GM12864 (cell line): ENCODE measurements at places on chromosomes 6 and 20.

DNA sequence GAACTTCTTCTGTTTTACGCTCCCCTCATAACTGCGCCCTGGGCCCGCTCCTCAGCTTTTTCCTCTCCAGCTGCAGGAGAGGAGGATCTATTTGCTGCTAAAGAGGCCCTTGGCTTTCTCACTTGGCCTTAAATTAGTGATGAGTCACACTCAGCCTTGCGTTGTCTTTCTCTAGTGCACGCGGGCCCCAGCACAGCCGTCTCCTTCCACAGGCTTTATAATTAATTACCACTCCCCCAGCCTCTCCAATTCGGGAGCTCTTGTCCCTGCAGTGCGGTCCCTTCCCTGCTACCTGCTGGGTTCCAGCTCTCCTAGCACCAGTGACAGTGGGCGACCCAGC is 25.2 kb downstream of the PACSIN1 start:
- DNase-seq = no peak

DNA sequence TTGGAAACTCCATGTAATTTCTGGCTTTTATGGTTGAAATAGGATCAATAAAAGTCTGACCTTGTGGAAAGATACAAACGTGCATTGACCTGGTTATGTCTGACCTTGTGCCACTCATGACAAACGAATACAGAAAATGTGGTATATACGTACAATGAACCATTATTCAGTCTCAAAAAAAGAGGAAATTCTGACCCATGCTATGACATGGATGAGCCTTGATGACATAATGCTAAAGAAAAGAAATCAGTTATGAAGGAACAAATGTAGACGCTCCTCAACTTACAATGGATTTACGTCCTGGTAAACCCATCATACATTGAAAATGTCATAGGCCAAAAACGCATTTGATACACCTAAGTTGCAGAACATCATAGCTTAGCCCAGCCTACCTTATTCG is 309.7 kb upstream of the SULF2 start:
- no peak for DNase-seq

DNA sequence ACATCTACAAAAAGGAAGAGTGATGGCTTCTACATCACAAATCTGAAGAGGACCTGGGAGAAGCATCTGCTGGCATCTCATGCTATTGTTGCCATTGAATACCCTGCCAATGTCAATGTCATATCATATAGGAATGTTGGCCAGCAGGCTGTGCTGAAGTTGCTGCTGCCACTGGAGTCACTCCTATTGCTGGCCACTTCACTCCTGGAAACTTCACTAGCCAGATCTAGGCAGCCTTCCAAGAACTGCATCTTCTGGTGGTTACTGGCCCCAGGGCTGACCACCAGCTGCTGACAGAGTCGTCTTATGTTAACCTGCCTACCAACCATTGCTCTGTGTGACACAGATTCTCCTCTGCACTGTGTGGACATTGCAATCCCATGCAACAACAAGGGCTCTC is 111.8 kb downstream of the PERP start:
- DNase-seq = no peak

GRCh38 chr6:150143516-150144293 is 861 bp downstream of the PPP1R14C start:
- no peak for DNase-seq

GRCh38 chr6:139003751-139004150 is 15.7 kb upstream of the REPS1 start:
- DNase-seq = no peak

- no peak for DNase-seq
These were observed 485.0 kb downstream of the MMUT start for GRCh38 chr6:48978016-48978415.

- no peak for DNase-seq
These were observed 140.6 kb downstream of the MTHFD1L start for GRCh38 chr6:151005896-151006632.

GRCh38 chr6:170081556-170081955 is 209.3 kb downstream of the DLL1 start:
- no peak for DNase-seq

- DNase-seq = no peak
These were observed 49.3 kb downstream of the FAM50B start for GRCh38 chr6:3898265-3898994.

DNA sequence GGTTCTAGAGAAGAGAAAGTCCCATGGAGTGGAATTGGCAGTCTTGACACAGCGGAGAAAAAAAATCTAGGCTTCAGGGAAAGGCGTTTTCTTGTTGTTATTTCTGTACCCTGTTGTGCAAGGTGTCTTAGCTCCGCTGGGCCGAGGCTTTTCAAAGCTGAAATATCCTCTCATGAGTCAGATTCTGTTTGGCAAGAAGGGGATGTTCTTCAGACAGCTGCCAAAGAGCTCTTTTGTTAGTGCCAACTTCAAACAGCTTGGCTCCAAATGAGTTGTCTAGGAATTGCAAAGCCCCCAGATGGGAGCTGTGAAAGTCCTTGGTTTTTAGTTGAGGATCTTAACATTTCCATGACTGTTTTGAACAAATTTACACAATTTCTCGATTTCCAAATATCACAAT is 45.6 kb downstream of the LRRN4 start:
- DNase-seq = no peak

DNA sequence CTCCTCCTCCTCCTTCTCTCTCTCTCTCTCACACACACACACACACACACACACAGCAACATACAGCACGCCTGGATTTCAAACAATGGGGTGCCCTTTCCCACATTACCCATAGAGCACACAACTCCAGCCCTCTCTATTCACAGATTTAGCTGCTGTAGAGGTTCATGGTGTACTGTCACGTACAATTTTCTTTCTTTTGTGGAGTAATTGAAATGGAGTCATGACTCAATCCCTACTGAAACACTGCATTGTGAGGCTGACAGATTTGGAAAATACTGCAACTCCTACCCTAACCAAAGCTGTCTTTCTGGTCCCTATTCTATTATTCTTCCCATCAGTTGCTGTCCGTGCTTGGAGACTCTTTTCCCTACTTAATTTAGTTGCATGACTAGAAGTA is 166.9 kb downstream of the EDN1 start:
- no peak for DNase-seq

GRCh38 chr6:150230164-150230561 is 87.3 kb downstream of the PPP1R14C start:
- no peak for DNase-seq

DNA sequence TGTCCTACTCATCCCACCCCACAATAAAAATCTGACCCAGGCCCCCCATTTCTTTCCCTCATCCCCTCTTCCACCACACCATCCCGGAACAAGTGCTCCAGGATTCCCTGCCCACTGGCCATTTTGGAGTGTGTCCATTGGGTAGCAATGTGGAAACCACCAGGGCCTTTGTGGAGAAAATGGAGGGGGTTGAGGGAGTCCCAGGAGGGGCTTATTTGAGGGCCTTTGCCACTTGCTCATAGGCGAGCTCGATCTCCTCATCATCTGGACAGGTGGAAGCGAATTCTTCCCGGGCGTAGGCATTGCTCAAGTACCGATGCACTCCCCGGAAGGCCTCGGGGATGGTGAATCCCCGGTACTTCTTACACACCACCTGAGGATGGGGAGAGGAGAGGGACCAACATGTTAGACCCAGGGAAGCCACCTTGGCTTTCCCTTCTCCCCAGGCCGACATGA is 1.6 kb upstream of the DDAH2 start:
- no peak for DNase-seq

- DNase-seq = no peak
These were observed 34.1 kb downstream of the TAF4 start for GRCh38 chr20:62031462-62032092.

- no peak for DNase-seq
These were observed 6.3 kb downstream of the CHMP4B start for GRCh38 chr20:33817411-33817810.

GRCh38 chr20:13990465-13990864 is at the start of gene SEL1L2:
TSS of gene SEL1L2 (minus strand) at chr20:13990614. CDS start at chr20:13990534, 80 bp downstream.
- no peak for DNase-seq

DNA sequence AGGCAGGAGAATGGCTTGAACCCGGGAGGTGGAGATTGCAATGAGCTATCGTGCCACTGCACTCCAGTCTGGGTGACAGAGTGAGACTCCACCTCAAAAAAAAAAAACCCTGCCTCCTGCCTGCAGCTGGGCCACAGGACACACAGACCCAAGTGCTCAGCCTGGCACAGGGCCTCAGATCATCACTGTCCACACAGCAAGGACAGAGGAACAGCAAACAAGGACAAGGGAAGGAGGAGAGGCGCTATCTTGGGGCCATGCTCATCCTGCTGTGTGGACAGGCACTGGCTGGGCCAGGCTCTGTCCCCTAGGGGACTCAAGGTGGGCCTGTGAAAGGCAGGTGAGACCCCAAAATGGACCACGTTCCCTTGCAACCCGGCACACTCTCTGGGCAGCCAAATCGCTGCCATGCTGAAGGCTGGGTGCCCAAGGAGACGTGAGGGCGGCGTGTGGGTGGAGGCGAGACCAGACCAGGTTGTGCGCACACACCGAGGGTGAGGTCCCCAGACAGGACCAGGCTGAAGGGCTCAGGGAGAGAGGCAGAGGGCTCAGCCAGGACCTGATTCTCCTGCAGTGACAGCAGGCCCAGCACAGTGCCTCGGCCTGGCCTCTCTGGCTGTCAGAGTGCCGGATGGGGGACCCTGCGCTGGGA is 9.1 kb downstream of the UCKL1 start:
- no peak for DNase-seq

- DNase-seq = no peak
These were observed 8.8 kb downstream of the WFDC3 start for GRCh38 chr20:45782890-45783289.

GRCh38 chr6:72933233-72933632 is 292.1 kb downstream of the KHDC1L start:
- no peak for DNase-seq

GRCh38 chr6:170113141-170113540 is 177.7 kb downstream of the DLL1 start:
- DNase-seq = no peak

GRCh38 chr6:52285177-52286068 is 881 bp upstream of the MCM3 start:
- DNase-seq = no peak

GRCh38 chr20:60060593-60060992 is 102.4 kb downstream of the CDH26 start:
- DNase-seq = no peak

DNA sequence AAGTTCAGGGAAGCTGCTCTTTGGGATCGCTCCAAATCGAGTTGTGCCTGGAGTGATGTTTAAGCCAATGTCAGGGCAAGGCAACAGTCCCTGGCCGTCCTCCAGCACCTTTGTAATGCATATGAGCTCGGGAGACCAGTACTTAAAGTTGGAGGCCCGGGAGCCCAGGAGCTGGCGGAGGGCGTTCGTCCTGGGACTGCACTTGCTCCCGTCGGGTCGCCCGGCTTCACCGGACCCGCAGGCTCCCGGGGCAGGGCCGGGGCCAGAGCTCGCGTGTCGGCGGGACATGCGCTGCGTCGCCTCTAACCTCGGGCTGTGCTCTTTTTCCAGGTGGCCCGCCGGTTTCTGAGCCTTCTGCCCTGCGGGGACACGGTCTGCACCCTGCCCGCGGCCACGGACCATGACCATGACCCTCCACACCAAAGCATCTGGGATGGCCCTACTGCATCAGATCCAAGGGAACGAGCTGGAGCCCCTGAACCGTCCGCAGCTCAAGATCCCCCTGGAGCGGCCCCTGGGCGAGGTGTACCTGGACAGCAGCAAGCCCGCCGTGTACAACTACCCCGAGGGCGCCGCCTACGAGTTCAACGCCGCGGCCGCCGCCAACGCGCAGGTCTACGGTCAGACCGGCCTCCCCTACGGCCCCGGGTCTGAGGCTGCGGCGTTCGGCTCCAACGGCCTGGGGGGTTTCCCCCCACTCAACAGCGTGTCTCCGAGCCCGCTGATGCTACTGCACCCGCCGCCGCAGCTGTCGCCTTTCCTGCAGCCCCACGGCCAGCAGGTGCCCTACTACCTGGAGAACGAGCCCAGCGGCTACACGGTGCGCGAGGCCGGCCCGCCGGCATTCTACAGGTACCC is at the start of gene ESR1:
Gene ESR1 (plus strand): TSS at position 170 of the 858 bp plus-strand sequence. CDS start 231 bp downstream, at position 401.
- no peak for DNase-seq

DNA sequence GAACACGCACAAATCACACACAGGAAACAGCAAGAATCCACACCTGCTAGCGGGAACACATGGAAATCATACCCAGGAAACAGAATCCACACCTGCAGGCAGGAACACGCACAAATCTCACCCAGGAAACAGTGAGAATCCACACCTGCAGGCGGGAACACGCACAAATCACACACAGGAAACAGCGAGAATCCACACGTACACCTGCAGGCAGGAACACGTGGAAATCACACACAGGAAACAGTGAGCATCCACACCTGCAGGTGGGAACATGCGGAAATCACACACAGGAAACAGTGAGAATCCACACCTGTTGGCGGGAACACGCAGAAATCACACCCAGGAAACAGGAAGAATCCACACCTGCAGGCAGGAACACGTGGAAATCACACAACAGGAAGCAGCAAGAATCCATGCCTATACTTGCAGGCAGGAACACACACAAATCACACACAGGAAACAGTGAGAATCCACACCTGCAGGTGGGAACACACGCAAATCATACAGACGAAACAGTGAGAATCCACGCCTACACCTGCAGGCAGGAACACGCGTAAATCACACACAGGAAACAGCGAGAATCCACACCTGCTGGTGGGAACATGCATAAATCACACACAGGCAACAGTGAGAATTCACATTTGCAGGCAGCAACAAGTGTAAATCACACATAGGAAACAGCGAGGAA is 108.6 kb downstream of the DLL1 start:
- no peak for DNase-seq

- no peak for DNase-seq
These were observed 8.0 kb upstream of the RBCK1 start for GRCh38 chr20:400128-400453.

- DNase-seq = no peak
These were observed 939 bp downstream of the TGM3 start for GRCh38 chr20:2296524-2297356.

DNA sequence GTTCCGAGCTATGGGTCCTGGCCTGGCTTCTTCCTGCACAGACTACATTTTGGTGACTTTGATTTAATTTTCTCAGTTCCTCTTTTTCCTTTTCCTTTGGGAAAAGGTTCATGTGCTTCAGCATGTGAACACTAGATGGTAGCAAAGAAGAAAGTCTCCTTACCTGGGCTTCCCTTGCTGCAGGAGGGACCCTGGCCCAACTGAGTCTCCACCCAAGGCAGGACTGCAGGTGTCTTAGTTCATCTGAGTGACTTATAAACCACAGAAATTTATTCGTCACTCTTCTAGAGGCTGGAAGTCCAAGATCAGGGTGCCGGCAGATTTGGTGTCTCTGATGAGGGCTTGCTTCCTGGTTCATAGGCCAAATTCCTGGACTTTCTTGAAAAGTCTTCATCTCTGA is 163.2 kb downstream of the SYCP2 start:
- no peak for DNase-seq
